ENCODE measurements at places on chromosomes 7 and 10.
A peak's percentile ranks its signal among the peaks of the same experiment; 100 is the strongest.

DNA sequence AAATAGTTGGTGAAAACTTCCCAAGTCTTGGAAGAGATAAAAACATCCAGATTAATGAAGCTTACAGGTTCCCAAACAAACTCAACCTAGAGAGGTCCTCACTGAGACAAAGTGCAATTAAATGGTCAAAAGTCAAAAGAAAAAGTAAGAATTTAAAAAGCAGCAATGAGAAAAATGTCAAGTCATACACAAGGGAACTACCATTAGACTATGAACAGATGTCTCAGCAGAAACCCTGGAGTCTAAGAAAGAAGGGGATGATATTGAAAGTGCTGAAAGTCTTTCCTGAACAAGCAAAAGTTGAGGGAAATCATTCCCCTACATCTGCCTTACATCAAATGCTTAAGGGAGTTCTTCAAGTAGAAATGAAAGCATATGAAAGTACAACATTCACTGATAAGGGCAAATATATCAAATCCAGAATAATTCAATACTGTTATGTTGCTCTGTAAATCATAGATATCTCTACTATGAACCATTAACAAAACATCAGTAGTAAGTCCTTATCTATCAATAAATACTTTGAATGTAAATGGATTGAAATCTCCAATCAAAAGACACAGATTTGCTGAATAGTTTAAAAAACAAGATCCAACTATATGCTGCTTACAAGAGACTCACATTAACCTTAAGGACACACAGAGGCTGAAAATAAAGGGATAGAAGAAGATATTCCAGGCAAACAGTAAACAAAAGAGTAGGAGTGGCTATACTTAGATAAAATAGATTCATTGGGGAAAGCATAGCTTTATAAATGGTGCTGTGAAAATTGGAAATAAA, 449.5 kb downstream of the PHTF2 start:
- no peak for DNase-seq

- no peak for DNase-seq
These were observed 7.6 kb downstream of the ECHS1 start for GRCh38 chr10:133365461-133366129.

- no peak for DNase-seq
These were observed 58.7 kb upstream of the NANOS1 start for GRCh38 chr10:118970770-118971169.

DNA sequence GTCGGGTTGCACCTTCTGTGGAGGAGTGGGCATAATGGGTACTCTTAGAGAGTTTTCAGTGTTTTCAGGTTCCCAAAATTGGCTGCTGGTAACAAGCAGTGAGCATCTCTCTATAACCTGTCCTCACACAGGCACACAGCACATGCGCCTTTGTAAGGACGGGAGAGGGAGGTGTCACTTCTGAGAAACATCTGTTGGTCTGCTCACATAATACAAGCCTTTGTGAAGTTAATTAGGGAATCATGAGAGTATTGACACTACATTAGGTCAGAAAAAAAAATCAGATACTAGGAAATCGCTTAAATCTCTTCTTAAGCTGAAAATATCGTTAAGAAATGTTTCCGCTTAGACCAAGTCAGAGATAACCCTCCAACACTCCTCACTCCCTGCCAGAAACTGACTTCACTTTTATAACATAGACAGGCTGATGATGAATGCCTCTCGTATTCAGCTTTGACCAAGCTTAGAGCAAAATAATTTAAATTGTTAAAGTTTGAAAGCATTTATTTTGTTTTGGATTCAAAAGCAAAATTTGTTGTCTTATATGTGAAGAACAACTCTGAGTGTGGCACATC, 769.7 kb downstream of the TNS3 start:
- DNase-seq: no peak

- no peak for DNase-seq
These were observed 22.3 kb downstream of the BTBD16 start for GRCh38 chr10:122293156-122293960.

GRCh38 chr10:62050346-62050892, 148.9 kb downstream of the ARID5B start:
- DNase-seq: no peak

DNA sequence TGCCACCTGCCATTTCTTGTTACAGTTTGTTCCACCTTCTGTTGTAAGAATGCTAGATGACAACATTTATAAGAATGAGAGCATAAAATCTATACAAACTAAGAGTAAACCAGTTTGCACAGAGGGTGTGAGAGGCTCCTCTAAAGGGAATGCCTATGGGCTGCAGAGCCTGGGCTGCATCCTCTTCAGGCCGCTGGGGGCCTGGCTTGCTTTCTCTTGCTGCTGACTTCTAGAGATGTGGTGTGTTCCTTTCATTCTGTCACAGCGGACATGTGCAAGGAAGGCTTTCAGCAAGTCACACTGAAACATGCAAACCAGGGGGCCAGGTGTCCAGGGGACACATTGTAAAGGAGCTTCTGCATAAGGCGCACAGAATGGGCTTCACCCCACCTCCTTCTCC, 7.1 kb upstream of the ATP6V1F start:
- no peak for DNase-seq

DNA sequence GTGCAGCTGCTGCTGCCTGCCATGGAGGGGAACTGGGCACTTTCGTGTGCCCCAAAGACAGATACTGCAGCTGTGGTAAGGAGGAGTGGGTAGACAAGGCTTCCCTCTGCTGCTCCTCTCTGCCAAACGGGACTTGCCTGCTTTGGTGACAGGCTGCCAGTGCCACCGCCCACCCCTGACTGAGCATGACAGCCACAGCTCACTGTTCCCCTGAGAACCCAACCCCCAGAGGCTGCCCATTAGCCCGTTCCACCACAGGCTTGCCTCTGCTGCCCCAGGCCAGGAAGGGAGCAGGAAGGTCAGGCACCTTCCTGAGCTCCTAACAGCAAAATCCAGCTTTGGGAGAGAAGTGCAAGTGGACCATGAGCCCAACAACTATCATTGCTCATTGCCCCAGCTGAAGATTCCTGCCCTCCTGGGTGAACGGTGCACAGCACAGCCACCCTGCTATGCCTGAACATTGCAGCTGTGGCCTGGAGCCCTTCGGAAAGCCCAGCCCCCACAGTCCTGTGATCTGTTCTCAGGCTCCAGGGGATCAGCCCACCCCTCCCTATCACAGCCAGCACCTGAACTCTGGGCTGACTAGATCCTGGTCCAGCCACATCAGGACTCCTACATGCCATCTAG, 58.7 kb upstream of the ANTXRL start:
- DNase-seq: no peak

GRCh38 chr7:31175672-31176071, 123.6 kb downstream of the ADCYAP1R1 start:
- DNase-seq: no peak

- no peak for DNase-seq
These were observed 794.6 kb upstream of the LRRN3 start for GRCh38 chr7:110296321-110296720.

GRCh38 chr7:6436385-6436685, 11.4 kb downstream of the DAGLB start:
- peak; percentile 75 for DNase-seq

- no peak for DNase-seq
These were observed 150.9 kb upstream of the SVIL start for GRCh38 chr10:29785701-29786100.

GRCh38 chr7:106384373-106384772, 99.6 kb upstream of the NAMPT start:
- DNase-seq: no peak

GRCh38 chr10:78207776-78208175, 174.1 kb downstream of the RPS24 start:
- no peak for DNase-seq

DNA sequence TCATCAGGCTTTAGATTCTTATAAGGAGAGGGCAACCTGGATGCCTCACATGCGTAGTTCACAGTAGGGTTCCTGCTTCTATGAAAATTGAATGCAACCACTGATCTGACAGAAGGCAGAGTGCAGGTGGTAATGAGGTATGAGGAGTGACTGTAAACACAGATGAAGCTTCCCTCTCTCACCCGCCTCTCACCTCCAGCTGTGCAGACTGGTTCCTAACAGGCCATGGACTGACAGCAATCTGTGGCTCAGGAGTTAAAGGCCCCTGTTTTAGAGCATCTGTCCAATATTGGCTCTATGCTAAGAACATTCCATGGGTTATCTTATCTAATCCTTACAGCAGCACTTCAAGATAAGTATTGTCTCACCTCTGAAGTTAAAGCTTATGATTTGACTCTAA, 213.5 kb upstream of the NRP1 start:
- DNase-seq: no peak

- DNase-seq: no peak
These were observed 11.2 kb upstream of the OPALIN start for GRCh38 chr10:96369890-96370583.

- DNase-seq: no peak
These were observed 141.1 kb upstream of the AGR3 start for GRCh38 chr7:17022920-17023319.

- DNase-seq: no peak
These were observed 28.0 kb downstream of the RSU1 start for GRCh38 chr10:16789261-16789660.

- DNase-seq: no peak
These were observed 523.8 kb downstream of the GRM8 start for GRCh38 chr7:126728967-126729366.

DNA sequence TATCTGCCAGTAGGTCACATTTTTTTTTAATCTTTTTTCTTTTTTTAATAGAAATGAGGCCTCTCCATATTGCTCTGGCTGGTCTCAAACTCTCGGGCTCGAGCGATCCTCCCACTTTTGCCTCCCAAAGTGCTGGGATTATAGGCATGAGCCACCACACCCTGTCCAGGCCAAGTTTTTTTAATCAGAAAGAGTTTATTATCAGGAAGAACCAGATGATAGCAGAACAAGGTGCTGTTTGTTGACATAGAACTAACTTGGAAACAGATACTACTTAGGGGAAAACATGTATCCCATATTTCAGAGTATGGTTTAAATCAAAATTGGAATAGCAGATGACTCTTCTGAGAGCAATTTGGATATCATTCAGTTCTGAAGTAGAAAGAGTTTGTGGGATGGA, 118.6 kb downstream of the NRF1 start:
- DNase-seq: no peak

GRCh38 chr7:12389089-12389700, 14.5 kb downstream of the VWDE start:
- no peak for DNase-seq

GRCh38 chr7:28531291-28531690, 119.0 kb downstream of the CREB5 start:
- no peak for DNase-seq

- DNase-seq: no peak
These were observed 36.3 kb downstream of the CADPS2 start for GRCh38 chr7:122849957-122850328.

DNA sequence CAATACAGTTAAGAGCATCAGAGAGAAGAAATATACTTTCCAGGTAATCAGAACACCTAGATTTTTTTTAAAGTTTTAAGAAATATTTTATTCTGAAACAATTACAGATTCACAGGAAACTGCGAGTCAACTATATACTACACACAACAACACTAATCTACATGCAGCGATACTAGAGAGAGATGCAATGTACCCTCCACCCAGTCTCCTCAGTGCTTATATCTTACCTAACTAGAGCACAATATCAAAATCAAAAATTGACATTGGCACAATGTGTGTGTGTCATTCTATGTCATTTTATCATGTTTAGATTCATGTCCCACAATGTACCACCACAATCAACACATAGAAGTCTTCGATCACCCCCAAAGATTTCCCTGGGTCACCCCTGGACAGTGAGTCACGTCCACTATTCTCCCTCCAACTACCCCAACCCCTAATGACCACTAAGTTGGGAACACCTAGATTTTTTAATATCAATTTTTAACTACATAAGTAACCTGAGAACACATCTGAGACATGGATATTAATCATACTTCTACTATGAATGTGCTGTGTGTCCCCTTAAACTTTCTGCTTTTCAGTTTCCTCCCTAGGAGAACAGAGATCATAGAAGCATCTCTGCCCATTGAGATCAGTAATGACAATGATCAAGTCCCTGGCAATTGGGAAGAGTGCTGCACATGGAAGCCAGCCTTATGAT, 86.5 kb downstream of the GSAP start:
- no peak for DNase-seq

GRCh38 chr7:17617857-17618651, 319.6 kb downstream of the AHR start:
- no peak for DNase-seq

GRCh38 chr10:1251769-1252168, 195.6 kb downstream of the WDR37 start:
- no peak for DNase-seq
